Activated effector memory CD4-positive, alpha-beta T cell treated with Interleukin-2 at 50 U/mL for 16 hours (primary cell): ENCODE measurements at places on chromosomes 7 and 10.

DNA sequence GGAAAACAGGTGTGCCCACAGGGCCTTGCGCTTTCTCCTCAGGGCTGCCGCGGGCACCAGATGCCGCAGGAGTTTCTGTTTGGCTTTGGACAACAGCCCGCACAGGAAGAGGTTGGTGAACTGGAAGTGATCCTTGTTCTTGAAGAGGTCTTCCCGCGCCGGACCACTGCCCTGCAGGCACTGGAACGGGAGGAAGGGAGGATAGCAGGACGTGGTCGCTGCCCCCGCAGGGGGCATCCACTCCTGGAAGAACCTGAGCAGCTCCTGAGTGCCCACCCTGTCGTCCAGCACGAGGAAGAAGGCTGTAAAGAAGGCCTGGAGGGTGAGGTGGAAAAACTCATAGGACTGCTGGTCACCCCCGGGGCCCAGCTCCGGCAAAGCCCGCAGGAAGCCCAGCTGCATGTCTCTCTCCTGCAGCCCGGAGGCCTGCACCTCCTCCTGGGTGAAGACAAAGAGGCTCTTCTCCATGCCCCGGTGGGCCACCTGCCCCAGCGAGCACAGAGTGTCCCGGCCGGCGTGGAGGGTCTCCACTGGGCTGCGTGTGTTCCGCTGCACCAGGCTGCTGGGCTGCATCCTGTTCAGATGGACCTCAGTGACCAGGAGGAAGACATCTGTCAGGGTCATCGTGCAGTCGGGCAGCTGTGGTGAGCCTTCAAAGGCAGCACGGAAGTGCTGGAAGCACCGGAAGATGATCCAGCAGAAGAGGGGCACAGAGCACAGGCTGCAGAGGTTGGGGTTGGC is 26.9 kb downstream of the NOD1 start:
- no peak for DNase-seq

DNA sequence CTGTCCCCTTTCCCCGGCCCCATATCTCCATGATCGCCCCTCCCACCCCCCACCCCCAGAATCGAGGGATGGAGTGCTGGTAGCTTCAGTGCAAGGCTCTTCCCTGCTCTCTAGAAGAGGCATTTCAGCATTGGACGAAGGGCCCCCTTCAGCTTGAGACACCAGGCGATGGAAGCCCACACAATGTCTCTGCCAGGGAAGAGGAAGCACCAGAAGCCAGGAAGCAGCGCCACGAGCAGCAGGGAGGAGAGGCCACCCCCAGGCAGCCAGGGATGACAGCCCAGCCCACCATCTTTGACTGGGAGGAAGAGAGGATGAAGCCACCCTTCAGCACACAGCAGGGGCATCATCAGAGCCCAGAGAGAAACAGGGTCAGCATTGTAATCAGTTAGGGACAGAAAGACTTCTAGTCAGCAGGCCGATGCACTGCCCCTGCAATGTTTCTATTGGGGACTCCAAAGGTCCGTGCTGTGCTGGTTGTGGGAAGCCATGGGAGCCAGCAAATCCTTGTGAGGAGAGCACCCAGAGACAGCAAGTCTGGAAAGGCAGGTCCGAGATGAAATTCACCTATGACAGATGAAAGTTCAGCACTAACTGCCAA is 15.7 kb downstream of the TMEM72 start:
- DNase-seq = no peak

GRCh38 chr10:131694781-131695495 is 205.9 kb upstream of the PPP2R2D start:
- no peak for DNase-seq

DNA sequence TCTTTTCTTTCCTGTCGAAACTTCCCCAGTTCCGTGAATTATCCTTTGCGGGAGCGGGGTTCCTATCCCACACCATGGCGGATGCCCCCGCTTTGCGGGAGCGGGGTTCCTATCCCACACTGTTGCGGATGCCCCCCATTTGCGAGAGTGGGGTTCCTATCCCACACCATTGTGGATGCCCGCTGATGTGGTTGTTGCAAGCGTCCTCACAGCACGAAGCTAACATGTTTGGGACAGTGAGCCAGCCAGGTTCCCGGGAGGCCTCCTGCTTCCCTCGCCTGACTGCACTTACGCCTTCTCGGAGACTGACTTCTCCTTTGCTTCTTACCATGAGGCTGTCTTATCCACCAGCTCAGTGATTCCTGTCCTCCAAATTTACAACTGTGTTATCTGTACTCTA is 134.7 kb downstream of the VIPR2 start:
- DNase-seq = no peak

DNA sequence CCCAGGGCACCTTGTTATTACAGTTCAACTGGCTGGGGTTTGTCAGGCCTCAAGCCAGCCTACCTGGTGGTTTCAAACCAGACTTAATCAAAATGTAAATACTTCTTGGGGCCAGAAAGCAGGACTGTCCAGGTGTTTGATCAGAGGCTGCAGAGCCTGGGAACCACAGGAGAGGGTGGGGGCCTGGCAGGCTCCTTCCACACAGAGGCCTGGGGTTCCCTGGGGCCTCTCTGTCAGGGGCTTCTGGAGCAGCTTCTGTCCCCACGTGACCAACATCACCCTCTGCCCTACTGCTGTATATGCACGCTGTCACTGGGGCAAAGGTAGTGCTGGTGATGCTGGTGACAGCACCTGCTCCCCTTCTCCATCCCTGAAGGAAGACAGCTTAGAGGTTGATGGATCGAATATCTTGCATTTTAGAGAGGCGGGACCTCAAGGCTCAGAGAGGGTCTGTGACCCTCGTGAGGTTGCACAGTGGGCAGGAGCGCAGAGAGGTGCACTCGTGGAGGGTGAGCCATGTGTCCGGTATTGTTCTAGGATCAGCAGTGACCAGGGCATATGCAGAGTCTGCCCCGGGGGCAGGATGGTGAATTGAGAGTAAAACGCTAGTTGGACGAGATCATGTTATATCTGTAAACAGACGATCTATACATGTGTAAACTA is 95.4 kb downstream of the GRK5 start:
- no peak for DNase-seq

- DNase-seq = no peak
These were observed 117.0 kb downstream of the ADCY1 start for GRCh38 chr7:45691155-45691656.

DNA sequence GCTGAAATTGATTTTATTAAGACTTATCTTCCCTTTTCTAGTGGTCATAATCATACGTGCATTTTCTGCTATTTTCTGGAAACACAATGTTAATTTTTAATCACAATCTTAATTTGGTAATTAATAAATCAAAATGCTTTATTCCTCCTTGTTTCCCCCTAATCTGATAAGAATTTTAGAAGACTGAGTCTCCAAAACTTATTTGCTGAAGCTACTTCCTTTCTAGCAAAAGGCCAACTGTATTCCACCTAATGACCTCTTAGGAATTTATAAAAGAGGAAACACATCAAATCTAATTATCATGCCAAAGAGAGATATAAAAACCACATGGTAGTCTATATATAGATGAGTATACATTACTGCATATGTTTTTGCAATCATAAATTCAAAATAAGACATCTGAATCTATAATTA is 140.6 kb downstream of the GNAI1 start:
- DNase-seq = no peak

DNA sequence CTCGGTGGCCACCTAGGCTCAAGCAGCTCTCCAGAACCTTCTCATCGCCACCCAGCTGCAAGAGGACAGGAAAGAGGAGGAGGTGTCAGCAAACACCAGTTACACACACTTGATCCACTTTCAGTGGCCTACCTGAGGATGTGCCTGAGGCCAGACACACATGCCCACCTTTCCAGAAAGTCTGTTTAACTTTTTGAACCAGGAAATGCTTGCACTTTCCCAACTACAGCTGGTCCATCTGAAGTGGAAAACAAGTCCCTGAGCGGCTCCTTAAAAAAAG is 15.7 kb upstream of the CYREN start:
- DNase-seq = no peak

DNA sequence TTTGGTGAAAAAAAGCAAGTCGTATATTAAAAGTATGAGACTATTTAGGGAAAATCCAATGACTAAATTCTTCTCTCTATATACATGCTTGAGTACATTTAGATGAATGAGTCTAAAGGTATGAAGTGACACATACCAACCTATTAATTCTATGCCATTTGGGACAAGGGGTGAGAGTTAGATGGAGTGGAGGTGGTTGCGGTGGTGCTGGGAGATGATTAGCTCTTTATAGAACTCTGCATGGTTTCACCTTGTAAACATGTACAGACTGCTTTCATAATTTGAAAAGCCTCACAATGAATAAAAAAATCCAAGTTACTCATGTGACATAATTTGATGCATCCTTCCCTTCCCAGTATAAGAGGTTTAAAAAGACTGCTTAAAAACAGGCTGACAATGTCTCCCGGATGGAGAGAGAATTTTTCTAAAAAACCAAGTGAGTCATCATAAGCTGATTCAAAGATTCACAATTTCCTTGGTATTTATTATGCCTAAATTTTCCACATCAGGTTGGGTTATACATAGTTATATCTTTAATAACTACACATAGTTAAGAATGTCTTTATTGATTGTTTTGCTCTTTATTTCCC is 572.8 kb downstream of the REEP3 start:
- no peak for DNase-seq

GRCh38 chr7:48384180-48384752 is 213.0 kb downstream of the ABCA13 start:
- DNase-seq = no peak

GRCh38 chr7:79787096-79787495 is 333.6 kb upstream of the MAGI2 start:
- no peak for DNase-seq

GRCh38 chr7:139360948-139361307 is 1.2 kb downstream of the LUC7L2 start:
- no peak for DNase-seq

DNA sequence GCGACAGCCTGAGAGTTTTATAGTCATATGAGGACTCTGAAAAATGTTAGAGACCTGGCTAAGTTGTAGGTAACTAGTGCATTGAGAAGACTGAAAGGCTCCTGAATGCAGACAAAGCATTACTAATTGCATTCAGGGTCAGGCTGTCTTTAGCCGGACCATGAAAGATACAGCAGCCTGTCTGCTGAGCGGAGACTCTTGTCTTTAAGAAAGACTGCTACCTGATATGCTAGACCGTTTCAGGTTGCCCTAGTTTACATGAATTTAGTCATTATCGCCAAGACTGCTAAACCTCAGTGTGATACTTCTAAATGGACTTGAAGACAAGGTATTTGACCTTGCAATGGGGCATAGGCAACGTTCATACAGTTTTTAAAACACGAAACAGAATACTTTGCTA is 81.2 kb downstream of the BMPR1A start:
- no peak for DNase-seq

GRCh38 chr10:119199231-119199992 is 8.0 kb upstream of the GRK5 start:
- DNase-seq = no peak

- no peak for DNase-seq
These were observed 28.5 kb downstream of the GET4 start for GRCh38 chr7:904847-905246.

- DNase-seq = no peak
These were observed 1.9 kb upstream of the TMEM178B start for GRCh38 chr7:141071855-141072547.

DNA sequence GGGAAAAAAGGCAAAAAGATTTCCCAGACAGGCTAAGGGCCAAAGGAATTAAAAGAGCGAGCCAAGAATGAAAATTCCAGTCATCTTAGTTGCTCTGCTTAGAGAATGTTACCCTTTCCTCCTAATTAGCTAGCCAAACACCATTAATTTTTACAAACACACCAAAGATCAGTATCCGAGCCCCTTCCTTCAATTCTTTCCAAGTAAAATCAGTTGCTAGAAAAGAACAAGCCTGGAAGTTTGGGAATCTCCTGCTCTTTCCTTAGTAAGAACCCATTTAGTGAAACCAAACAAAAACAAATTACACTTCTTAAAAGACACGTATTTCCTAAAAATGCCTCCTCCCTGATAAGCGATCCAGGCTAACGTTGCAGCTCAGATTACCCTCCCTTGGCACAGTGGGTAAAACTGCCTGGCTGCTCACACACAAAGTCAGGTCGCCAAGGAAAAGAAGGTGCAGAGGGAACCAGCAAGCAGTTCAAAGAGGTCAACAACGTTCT is 57.1 kb upstream of the ABLIM1 start:
- DNase-seq = no peak

DNA sequence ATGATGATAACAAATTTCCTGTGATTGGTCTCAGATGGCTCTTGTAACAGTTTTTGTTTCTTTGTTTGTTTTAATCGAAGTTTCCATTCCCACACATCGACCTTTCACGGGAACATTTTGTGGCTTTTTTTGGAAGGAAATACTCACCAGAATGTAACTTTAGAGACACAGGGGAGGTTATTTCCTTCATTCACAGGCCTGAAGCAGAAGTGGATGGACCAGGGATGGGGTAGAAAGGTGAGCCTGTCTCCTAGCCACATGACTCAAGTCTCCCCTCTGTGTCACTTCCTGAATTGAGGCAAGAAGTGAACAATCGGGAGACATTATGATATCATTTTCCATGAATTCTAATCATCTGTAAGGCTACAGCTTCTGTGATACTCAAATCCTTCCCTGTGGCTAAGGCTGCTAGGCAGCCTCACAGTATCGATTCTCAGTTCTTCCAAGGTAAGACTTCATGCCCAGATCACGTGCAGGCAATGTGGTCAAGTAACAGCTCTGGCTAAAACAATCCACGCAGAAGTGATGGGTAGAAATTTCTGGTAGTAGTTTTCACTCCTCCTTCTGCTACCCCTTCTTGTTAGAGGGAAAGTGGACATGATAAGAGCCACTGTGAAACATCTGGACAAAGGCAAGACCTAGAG is 203.9 kb upstream of the NEBL start:
- no peak for DNase-seq

- DNase-seq = no peak
These were observed 99.1 kb downstream of the PRPF18 start for GRCh38 chr10:13685885-13686284.

DNA sequence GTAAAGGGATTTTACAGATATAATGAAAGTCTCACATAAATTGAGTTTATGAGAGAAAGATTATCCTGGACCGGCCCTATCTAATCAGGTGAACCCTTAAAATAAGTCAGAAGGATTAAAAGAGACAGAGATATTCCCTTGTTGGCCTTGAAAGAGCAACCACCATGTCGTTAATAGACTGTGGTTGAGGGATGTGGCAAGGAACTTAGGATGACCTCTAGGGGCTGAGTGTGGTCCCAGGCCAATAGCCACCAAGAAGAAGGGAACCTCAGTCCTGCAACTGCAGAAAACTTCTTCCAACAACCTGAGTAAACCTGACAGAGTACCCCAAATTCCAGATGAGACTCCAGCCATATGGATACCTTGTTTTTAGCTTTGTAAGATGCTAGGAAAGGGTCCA is 121.5 kb downstream of the POLR1F start:
- no peak for DNase-seq
